Bronchial smooth muscle cell (primary cell): ENCODE measurements at places on chromosomes 16 and 17. TPM values are rescaled to one million over a fixed set of nuclear protein-coding genes. Genes with fewer than 3 reads are reported as not detected.

ARRB2 gene
- 2.4 and 2.5 TPM in 2 replicates for total RNA-seq

ADAD2 gene
- not detected in 2 replicates for total RNA-seq

DHX58 gene
- total RNA-seq, result 9.1 and 14.7 TPM in 2 replicates

ST6GALNAC2 gene
- 1.0 and 1.4 TPM in 2 replicates for total RNA-seq

NPIPA8 gene
- 0.16 and 10.9 TPM in 2 replicates for total RNA-seq

MNT gene
- 7.4 and 11.8 TPM in 2 replicates for total RNA-seq

RUNDC1 gene
- total RNA-seq, result 5.4 and 7.4 TPM in 2 replicates

NAA60 gene
- total RNA-seq, result 8.4 and 14.6 TPM in 2 replicates

NOTUM gene
- total RNA-seq, result under 0.01 TPM in 1 of 2 replicates, not detected in the other

TBX21 gene
- not detected in 2 replicates for total RNA-seq
